NCI-H1436 treated with DMSO at 0.1 percent for 48 hours (cell line): ENCODE measurements at places on chromosomes 5 and 9.

DNA sequence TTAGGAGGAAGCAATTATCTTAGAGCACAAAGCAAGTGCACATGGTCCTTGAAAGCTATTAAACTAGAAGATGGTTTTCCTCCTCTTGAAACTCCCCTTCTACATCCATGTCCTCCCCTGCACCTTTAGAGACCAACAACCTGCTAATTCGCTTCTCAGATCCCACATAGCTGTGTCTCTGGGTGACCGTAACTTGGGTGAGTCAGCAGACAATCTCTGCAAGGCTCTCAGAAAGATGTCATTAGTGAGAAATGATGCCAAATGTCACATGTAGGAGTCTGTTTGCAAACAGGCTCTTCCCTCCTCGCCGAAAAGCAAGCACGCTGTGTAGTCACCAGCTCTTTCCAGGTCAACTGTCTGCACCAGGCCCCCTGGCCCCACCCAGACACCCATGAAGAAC, 291.8 kb downstream of the SLIT3 start:
- DNase-seq: no peak

DNA sequence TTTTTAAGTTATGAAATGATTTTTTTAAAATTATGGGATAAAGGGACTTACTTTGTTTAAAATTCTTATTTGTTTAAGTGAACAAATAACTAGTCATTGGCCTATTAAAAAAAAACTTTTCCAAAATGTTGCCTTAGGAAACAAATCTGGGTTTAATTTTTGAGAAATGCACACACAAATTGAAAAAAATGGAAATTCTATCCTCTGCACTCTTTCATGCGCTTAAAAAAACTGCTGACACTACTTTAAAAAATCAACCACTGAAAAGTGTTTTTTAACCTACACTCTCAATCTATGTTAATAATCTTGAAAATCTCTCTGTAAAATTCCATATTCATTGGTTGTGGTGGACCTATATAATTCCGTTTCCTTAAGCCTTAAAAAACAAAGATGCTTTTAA, 163.4 kb upstream of the DAB2 start:
- no peak for DNase-seq

- no peak for DNase-seq
Measured at GRCh38 chr5:132641841-132642240, 16.1 kb upstream of the IL13 start.

- DNase-seq: no peak
Measured at GRCh38 chr5:109486200-109486804, 76.5 kb upstream of the PJA2 start.

DNA sequence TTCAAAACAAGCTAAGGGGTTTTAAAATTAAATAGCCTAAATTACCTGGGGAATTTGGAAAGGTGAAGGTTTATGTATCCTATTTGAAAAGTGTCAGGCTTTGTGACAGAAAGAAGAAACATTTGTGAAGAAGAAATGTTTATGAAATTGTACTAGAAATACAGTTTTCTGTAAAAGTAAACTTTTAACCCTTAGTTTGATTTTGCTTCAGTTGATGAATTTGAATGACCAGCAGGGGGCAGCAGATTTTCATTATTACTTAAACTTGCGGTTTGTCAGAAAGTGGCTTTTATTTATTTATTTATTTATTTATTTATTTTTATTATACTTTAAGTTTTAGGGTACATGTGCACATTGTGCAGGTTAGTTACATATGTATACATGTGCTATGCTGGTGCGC, 58.1 kb downstream of the NNT start:
- no peak for DNase-seq

DNA sequence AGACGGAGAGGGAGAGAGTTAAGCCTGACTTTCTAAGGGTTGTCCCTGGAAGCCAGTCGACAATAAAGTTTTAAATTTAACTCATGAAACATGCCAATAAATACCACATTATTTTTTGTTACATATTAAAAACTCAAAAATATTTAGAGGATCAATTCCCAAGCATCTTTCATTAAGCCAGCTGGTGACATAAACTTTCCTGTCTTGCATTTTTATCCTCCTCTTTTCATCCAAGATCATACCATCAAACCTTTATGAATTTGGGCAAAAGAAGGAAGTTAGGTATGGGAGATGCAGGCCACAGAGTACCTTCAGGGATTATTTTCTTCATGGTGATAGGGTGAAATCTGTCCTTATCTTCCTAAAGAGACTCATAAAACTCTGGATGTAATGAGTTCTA, 178.3 kb upstream of the FBXL17 start:
- DNase-seq: no peak

DNA sequence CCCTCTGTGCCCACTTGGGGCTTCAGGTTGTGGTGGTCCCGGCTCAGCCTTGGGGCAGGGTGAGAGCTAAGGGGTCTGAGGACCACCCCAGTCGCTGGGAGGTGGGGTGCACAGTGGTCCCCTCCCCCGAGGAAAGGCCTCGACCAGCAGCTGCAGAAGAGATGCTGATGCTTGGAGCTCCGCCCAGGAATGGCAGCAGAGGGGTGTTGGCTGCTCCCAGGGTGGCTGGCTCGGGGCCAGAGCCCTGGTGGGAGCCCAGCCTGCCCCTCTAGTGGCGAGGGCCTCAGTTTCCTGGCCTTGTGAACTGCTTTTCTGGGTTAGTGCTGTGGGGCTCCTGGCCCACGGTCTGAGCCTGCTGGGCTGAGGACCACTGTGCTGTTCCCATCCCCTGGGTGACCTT, 1.2 kb downstream of the DIPK1B start:
- no peak for DNase-seq

GRCh38 chr5:180350711-180351465, 2.2 kb downstream of the GFPT2 start:
- no peak for DNase-seq

DNA sequence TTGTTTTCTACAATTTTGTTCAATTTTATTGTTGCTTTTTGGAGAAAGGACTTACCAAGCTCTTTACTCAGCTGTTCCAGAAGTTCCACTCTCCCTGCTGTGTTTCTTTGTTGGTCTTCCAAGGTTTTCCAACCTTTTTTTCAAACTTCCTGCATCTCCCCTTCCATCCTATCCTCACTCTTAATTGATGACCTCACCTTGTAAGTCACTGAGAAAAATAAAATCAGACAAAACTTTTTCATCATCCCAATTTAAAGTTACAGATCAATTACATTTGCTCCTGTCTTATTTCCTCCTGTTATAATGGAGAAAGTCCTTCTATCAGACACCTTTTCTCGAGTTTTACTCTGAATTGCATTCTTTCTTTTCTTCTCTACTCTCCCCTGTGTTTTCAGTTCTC, 121.1 kb downstream of the DMXL1 start:
- DNase-seq: no peak

DNA sequence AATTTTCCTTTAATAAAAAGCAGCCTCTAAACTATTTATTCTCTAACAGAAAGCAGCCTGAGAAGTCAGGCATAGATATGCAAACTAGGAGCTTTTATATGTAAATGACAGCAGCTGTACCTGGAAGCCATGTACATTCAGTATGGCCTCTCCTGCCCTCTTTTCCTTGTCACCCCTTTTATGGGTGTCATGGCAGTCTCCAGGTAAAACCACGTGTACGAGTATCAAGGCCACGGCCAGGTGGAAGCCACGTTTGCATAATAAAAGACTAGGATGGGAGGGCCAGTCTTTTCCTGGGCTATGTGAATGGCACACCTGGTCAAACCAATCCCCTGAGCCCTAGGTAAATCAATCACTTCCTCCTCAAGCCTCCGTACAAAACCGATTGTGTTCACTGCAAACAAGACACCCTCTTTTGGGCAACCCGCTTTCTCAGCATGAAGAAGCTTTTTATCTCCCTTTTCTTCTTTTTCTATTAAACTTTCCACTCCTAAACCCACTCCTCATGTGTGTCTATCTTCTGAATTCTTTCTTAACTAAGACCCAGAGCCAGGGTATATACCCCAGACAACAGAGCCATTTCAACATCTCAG, 419.5 kb upstream of the CTNND2 start:
- no peak for DNase-seq

- DNase-seq: no peak
Measured at GRCh38 chr5:127769386-127769785, 66.2 kb downstream of the CCDC192 start.

DNA sequence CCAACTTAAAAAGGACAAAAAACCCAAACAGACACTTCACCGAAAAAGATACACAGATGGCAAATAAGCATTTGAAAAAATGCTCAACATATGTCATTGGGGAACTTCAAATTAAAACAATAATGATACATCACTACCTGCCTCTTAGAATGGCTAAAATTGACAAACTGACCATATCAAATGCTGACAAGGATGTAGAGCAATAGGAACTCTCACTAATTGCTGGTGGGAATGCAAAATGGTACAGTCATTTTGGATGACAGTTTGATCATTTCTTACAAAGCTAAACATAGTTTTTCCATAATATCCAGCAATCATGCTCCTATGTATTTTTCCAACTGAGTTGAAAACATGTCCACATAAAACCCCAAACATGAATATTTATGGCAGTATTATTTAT, 58.9 kb upstream of the RAPGEF6 start:
- no peak for DNase-seq

DNA sequence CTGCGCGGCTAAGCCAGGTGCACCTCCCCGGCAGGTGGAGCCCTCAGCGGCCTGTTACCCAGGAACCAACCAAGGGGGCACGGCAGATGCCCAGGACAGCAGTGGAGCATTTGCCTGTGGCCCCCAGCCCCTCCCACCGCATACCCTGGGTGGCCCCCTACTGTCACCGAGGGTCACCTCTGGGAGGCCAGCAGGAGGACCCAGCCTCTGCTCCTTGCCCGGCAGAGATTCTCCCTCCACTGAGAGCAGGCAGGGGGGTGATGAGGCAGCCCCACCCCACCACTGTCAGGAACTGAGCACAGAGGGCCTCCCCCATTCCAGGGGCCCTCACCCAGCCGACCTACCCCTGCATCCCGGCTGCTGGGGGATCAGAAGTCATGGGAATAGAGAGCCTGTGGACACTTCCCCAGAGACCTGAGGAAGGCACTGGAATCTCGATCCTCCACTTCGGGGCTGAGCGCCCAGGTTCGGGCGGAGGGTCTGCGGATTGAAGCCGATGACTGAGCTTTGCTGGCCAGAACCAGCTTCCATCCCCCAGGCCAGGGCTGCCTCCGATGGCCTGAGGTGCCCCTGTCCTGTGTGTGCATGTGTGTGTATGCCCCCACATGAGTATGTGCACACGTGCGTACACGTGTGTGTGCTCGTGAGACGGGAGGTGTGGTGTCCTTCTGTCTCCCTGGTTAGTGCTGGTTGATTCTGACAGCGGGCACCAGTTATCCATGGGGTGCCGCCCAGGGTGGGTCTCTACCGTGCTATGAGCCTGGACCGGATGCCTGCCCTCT, at the start of gene QRFP:
TSS of gene QRFP (minus strand) at position 580 of the 782 bp plus-strand sequence. CDS start 2,974 bp downstream, outside the sequence.
- DNase-seq: no peak

DNA sequence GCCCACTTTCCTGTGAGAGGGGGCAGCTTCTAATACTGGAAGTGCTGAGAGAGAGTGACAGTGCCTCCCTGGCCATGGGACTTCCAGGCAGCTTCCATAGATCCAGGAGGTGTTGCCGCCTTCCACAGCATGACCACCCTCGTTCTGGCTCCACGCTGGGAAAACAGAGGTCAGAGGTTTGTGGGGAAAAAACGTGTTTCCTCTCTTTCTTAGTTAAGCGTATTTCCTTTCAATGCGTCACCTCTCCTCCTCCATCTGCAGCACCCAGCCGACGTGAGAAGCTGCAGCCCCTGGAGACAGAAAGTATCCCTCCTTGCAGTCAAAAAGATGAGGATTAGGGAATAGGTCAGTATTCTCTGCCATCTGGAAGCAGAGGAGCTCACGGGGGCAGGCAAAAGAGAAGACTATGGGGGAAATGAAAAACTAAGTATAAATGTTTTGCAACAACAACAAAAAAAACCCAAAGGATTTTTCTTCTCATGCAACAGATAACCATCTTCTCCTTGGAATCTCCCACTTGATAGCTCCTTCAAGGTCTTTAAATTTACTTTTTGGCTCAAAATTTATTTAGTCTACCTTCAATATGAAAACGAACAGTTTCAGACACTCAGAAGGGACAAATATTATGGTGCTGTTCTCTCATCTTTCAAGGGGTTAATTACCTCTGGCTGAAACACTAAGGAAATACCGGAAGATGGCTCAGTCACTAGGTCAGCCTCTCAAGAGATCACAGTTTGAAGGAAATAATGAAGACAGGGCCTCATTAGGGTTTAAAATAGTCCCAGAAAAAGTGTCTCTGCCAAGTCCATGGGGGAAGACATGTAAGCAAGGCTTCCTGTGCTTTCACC, 38.0 kb downstream of the MTMR12 start:
- DNase-seq: no peak

- no peak for DNase-seq
Measured at GRCh38 chr9:119318371-119318770, 50.9 kb downstream of the BRINP1 start.

GRCh38 chr5:67209141-67209771, 12.7 kb upstream of the CD180 start:
- DNase-seq: no peak

GRCh38 chr5:87754009-87754757, 341.5 kb upstream of the CCNH start:
- no peak for DNase-seq

- DNase-seq: no peak
Measured at GRCh38 chr9:89375191-89375760, 57.0 kb downstream of the SECISBP2 start.

- DNase-seq: no peak
Measured at GRCh38 chr9:116700279-116700678, 13.2 kb downstream of the TRIM32 start.

- no peak for DNase-seq
Measured at GRCh38 chr5:167812871-167813270, 478.6 kb upstream of the WWC1 start.

DNA sequence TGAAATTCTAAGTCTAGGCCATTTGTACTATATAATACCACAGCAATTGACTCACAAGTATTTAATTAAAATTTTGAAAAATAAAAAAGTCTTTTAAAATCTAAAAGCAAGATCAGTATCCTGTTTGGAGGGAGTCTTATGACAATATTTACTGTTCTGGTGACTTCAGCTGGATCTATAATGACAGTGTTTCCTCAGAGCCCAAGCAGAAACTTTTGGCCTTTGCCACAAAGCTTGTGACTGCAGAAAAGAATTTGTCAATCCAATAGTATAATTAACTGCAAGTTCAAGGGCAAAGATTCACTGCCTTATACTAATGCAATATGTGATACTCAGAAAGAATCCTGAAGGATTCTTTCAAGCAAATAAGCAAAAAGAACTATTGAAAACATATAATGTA, 49.6 kb upstream of the RAPGEF6 start:
- DNase-seq: no peak

DNA sequence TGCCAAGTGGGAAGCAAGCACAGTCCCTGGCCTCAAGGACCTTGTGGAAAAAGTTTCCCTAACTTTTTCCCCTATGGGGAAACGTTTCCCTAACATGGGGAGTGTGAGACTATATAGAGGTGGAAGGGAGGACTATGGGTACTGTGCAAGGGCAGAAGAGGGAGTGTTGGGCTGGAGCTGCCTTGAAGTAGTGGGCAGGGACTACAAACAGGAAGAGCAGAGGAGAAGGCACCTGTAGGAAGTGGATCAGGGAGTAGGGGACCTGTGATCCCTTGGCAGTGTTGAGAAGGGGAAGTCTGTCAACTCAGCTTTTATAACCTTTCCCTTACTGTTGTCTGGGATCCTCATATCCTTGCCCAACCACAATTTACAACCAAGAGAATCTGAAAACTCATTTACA, 1.4 kb downstream of the CMYA5 start:
- no peak for DNase-seq

- DNase-seq: no peak
Measured at GRCh38 chr9:82940376-82940775, 122.6 kb downstream of the RASEF start.

GRCh38 chr9:89597711-89598362, 7.0 kb upstream of the GADD45G start:
- no peak for DNase-seq
